Activated CD4-positive, alpha-beta T cell treated with anti-CD3 and anti-CD28 coated beads, Interleukin-2, amount 50 U/mL, for 24 hours (primary cell): ENCODE measurements at places on chromosomes 1 and 21.

DNA sequence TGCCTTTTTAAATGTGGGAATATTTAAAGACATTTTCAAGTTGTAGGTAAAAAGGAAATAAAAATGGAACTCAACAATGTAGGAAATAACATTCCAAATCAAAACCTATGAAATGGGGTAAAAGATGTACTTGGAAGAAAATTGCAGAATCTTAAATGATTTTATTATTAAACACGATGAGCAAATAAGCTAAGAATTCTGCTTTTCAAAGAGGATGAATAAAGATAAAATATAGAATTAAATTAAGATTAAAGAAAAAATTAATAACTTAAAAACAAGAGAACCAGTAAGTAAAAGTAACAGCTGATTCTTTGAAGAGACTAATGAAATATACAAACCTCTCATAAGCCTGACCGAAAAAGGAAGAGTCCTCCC, 74.0 kb downstream of the NPHP4 start:
- no peak for DNase-seq

DNA sequence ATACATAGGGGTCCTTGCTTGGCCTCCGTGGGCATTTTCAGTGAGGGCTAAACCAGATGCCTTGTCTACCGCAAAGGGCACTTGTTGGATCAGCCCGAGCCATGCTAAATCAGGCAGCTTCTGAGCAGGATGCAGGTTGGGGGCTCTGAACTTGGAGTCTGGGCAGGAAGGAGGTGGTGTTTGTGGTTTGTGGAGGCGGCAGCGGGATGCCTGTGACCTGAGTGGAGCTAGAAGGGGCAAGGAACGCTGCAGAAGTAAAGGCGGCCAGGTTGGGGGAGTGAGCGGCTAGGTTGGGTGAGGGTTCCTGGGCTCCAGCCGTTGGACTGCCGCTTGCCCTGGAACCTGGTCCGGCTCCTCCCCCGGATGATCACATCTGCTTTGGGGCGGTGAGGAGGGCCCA, 183.9 kb downstream of the CAMTA1 start:
- no peak for DNase-seq

DNA sequence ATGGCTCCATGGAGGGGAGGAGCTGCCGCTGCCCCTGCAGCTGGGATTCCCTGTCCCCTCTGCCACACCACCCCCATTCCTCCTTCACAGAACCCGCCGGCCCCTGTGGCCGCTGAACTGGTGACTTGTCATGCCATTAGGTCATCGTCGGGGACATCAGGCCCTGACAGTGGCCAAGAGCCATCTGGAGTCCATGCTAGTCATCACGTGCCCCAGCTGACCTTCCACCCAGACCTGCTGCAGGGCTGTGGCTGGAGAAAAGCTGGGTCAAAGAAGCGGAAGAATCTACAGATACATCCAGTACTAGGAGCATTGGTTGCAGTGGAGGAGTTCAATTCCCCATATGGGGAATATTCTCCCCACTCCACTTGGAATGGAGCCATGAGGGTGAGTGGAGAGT, 78.1 kb downstream of the KCNJ15 start:
- DNase-seq, result no peak

GRCh38 chr1:40495315-40495903, 13.2 kb upstream of the EXO5 start:
- no peak for DNase-seq

- no peak for DNase-seq
Measured at GRCh38 chr1:196698993-196699392, 47.1 kb downstream of the CFH start.

- DNase-seq, result no peak
Measured at GRCh38 chr1:41481109-41481775, 3.2 kb downstream of the EDN2 start.

GRCh38 chr1:192878249-192878648, 69.4 kb downstream of the RGS2 start:
- DNase-seq, result no peak

DNA sequence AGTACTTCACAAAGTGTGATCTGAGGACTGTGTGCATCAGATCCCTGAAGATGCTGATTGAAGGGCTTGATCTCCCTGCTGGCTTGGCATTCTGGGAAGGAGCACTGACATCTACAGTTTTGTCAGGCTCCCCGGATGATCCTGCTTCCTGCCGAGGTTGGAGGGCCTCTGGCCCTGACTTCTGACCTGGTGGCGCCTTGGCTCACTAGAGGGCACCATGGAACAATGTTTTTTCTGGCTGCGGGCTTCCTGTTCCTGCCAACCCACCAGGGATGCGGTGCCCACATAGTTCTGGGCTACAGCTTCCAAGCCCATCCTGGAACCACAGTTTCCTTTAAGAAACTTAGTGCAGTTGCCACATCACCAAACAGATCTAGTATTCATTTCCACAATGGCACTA, 38.8 kb upstream of the RASAL2 start:
- no peak for DNase-seq

DNA sequence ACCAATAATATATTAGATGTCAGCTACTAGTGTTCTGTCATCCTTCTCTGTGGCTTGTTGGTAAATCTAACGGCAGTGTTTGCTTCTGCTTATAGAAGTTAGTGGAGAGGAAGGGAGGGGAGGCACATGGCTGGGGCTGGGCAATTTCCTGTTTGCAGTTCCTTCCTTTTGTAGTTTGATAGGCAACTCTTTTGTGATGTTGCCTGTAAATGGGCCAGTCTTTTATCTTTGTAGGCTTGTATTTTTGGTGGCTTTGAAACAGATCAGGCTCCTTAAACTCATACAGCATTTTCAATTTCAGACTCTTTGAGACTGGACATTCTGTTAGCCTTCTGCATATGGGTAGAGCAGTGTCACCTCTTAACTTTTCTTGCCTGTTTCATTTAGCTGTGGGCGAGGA, 48.1 kb downstream of the CDC14A start:
- DNase-seq, result no peak

- DNase-seq, result no peak
Measured at GRCh38 chr1:46084553-46085451, 47.6 kb downstream of the PIK3R3 start.

- DNase-seq, result no peak
Measured at GRCh38 chr1:219931033-219931432, 2.7 kb upstream of the SLC30A10 start.

DNA sequence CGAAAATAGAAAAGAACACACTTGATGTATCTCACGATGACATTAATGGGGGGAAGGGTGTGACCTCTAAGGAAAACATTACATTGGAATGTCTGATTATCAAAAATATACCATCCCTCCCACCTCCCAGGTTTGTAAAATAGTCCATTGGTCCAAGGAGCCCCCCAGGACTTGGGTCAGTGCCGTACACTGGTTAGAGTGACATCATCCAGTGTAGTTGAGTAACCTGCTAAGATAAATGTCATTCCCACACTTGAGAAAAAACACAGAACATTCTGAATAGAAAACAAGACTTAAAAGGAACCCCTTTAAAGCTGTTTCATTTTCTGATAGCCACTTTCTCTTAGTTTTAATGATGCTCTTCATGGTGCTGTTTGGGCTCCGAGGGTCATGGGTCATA, 15.2 kb downstream of the DDX20 start:
- no peak for DNase-seq

DNA sequence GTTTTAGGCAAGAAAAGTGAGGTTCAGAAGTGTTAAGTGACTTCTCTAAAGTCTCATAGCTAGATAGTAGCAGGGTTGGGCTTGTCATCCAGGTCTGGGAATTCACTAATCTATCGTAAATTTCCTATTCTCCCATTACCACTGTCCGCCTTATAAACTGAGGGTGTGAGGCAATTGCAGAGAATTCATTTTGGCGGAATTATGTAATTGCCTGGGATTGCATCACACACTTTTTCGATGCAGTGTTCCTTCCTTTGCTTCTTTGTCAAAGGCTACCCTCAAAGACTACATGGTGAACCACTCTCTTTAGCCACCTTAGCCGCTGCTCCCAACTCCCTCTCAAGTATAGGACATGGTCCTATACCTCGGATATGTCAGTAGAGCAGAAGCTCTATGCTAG, 19.1 kb downstream of the SELP start:
- no peak for DNase-seq

DNA sequence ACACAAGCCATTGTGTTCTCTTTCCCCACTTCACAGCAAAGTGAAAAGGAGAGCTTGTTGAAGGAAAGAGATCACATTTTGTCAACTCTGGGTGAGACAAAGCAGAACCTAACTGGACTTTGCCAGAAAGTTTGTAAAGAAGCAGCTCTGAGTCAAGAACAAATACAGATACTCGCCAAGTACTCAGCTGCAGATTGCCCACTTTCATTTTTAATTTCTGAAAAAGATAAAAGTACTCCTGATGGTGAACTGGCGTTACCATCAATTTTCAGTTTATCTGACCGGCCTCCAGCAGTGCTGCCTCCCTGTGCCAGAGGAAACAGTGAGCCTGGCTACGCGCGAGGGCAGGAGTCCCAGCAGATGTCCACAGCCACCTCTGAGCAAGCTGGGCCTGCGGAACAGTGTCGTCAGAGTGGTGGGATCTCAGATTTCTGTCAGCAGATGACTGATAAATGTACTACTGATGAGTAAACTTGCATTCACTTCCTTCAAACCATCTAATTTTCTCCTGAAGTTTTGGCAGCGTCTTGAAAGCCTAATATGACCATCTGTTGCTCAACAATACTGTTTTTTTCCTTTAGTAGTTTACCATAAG, 43.7 kb downstream of the BACH1 start:
- DNase-seq, result peak; percentile 24

- no peak for DNase-seq
Measured at GRCh38 chr1:4637616-4638344, 16.6 kb upstream of the AJAP1 start.

- no peak for DNase-seq
Measured at GRCh38 chr21:34971656-34972055, 77.4 kb downstream of the RUNX1 start.

DNA sequence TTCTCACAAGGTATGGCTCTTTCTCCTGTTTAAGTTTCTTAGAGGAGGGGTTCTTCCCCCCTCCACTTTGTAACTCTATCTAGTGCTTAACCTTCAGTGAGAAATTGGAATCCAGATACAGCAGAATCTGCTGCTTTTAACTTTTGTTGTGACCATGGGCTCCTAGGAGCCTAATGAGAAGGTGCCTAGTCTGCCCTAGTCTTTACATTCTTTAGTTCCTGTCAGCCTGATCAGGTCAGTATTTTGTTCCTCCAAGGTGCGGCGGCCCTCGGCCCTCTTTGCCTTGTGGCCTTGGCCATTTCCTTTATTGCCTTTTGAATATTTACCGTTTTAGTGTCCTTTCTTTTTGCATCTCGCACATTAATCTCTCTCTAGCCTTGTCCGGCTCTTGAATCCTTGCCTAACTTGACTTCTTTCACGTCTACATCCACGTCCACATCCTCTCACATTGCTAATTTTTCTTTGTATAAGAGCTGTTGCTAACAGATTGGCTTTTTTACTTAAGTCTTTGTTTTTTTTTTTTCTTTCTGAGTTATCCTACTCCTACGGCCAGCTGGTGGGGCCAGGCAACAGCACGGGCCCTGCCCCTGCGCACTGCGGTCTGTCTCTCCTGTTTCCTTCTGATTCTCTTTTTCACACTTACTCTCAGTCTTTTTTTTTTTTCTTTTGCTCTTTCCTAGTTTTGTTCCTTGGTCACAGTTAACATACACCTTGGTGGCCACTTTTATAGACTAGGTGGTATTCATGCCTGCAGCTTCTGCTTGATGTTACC, 49.0 kb downstream of the SFPQ start:
- no peak for DNase-seq

DNA sequence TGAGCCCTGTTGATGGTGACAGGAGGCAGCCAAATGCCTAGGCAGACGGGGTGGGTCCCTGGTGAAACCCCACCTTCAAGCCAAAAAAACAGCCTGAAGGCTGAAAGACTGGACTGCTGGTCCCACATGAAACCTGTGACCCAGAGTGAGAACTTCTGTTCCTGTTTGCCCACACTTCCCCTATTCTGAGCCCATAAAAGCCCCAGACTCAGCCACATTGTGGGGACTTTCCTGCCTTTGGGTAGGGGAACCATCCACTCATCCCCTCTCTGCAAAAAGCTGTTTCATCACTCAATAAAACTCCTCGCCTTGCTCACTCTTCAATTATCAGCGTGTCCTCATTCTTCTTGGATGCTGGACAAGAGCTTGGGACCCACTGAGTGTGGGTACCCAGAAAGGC, 25.2 kb downstream of the HTR6 start:
- DNase-seq, result no peak
